ENCODE measurements at places on chromosomes 5 and 9.

GRCh38 chr9:87441251-87441650, 56.4 kb upstream of the DAPK1 start:
- DNase-seq: no peak

DNA sequence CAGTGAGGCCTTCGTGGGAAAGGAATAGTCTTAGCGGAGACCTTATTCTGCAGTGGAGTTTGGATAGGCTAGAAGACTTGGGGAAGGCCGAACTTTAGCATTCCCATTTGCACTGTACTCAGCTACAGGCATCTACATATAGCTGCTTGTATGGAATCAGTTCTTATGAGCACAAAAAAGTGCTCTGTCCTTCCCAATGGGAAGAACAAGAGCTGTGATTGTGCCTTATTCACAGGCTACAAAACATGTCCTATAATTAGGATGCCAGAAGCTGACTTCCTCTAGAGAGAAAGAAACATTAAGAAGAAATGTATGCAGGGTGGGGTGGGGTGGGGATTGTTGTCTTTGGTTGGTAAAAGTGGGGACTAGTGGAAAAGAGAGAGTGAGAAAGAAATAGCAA, 154.7 kb downstream of the ATP10B start:
- no peak for DNase-seq

DNA sequence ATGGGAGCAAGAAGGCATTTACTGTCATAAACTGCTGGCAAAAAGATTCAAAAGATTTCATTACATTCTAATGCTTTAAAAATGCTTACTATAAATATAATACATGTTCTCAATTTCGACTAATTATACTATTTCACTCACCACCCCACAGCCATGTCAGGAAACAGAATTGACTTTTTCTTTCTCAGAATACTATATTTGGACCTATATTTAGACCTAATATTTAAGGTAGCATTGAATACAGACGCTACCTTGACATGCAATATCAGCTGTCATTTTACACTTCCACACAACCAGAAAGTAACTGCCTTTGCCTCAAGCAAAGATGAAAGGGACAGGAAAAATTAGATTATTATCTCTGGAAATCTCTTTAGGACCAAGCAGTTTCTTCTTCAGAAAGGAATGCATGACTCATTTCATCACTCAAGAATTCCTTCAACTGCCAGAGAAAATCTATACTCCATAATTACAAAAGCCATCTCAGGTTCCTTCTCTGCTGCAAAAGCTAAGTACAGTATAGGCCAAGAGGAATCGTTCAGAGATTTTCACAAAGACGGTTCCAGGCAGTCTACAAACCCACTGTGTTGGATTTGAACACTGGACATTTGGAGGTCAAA, 11.8 kb upstream of the UBE2QL1 start:
- no peak for DNase-seq

DNA sequence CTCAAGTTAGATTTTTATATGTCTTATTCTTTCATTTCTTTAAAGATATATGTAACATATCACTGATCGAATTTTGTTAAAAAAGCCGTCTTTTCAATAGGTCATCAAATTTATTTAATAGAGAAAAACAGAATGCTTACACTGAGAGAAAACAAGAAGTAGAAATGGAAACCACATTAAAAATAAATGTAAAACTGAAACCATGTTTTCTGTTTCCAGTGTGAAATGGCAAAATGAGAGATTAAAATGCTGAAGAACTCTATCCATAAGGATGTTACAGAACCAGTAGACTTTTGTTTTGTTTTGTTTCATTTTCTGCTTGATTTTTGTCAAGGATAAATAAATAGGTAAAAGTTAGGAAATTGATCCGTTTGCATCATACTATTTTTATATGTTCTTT, 210.1 kb downstream of the PRDM9 start:
- no peak for DNase-seq

GRCh38 chr9:101578378-101578777, 16.4 kb downstream of the PPP3R2 start:
- DNase-seq: no peak

GRCh38 chr9:125088752-125089151, 54.6 kb downstream of the SCAI start:
- no peak for DNase-seq

- no peak for DNase-seq
Observed at GRCh38 chr9:88005240-88005639, 30.9 kb upstream of the CDK20 start.

DNA sequence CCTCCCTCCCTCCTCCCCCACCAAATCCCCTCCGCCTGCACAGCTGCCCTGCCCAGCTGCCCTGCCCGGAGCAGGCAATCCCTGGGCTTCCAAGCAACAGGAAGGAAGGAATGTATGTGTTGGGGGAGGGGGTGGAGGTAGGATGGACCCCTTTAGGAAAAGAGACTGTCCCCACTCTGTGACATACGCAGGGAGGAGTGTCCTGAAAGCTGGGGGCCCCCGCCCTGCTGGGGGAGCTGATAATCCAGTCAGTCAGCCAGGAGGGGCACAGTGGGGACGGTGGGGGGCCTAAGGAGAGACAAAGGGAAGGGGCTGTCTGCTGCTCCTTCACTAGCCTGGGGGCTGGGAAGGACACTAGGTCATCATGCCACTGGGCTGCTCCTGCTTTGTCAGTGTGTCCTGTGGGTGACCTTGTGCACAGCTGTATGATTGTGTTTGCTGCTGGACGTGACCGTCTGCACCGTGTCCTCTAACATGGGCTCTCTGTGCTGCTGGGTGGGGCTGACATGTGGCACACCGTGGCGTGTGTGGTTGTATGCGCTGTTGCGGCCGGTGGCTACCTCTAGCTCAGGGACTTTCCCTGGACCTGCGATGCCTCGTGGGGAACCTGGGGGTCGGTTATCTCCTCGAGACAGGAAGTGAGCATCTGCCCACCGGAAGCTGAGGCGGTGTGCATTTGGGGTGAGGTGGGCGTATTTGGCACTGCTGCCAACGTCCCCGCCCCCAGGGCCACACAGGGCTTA, 3.0 kb downstream of the N4BP3 start:
- no peak for DNase-seq

DNA sequence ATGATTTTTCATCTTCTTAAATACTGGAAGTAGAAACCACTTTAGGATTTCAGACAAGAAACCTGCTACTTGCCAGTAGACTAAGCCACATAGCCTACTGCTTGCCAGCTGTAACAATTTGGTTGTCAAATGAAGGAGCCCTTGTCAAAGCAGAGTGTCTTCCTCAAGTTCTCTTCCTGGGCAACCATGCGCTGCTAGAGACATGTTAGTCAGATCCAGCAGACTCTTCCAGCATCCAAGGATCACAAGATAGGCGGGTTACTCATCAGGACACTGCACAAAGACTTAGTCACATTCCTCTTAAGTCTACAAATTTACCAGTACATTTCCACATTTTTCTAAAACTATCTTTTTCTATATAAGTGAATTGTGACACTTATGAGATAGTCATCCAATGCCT, 24.4 kb downstream of the SKIC3 start:
- DNase-seq: no peak

DNA sequence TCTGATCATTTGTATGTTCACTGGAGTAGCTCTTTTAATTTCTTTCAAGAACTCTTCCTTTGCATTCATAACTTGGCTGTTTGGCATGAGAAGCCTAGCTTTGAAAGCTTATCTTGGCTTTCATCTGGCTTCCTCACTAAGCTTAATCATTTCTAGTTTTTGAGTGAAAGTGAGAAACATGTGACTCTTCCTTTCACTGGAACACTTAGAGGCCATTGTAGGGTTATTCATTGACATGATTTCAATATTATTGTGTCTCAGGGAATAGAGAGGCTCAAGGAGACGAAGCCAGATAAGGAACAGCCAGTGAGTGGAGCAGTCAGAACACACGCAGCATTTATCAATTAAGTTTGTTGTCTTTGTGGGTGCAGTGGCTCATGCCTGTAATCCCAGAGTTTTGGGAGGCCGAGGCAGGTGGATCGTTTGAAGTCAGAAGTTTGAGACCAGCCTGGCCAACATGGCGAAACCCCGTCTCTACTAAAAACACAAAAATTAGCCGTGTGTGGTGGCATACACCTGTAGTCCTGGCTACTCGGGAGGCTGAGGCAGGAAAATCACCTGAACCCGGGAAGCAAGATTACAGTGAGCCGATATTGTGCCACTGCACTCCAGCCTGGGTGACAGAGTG, 98.3 kb downstream of the UGCG start:
- DNase-seq: no peak

GRCh38 chr9:95229230-95229915, 88.1 kb downstream of the FANCC start:
- no peak for DNase-seq

DNA sequence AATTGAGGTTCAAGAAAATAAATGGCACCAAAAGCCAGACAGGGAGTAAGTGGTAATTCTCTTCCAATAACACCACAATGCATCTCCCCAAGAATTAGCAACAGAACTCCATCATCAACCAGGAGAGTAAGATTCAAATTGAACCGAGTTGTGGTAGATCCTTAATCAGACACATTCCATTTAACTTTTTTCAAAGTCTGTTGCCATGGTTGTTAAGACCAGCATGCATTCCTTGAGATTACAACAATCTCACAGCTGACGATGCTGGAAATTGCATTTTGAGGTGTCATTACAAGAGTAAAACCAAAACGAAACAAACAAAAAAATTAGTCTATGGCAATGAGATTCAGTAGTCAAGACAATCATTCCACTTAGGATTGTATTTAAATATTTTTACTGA, 78.9 kb upstream of the ZNF462 start:
- no peak for DNase-seq

- no peak for DNase-seq
Observed at GRCh38 chr5:4905674-4906520, 234.2 kb upstream of the ADAMTS16 start.

DNA sequence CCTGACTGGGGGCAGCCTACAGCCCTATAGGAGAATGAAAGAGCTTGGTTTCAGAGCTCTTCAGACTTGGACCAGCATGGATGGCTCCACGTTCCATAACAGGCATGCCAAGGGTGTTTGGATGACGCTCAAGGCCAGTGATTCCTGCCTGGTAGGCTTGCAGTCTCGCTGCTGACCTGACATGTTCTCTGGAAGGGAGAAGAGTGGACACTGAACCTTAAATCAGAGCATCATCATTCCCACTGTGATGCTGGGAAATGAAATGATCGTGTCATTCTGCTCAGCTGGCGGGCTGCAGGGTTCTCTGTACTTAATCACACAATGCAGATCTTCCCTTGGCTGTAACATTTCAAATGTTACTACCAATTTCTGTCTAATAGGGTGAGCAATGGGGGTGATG, 57.0 kb downstream of the CFAP90 start:
- DNase-seq: no peak

DNA sequence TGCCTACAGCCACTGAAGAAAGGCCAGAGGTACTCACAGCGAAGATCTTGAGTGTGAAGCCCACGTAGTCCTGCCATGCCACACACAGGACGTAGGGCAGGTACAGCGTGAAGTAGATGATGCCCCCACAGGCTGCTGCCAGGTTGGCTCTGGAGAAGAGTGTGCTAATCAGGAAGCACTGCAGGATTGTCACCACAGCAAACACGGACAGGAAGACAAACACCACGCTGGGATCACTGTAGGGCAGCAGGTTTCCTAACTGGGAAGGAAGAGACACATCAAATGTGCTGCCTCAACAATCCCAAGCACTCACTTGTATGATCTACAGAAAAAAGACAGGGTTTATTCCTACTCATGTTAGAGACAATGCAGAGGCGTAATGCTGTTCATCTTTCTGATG, 63.0 kb downstream of the NIPSNAP3B start:
- no peak for DNase-seq

DNA sequence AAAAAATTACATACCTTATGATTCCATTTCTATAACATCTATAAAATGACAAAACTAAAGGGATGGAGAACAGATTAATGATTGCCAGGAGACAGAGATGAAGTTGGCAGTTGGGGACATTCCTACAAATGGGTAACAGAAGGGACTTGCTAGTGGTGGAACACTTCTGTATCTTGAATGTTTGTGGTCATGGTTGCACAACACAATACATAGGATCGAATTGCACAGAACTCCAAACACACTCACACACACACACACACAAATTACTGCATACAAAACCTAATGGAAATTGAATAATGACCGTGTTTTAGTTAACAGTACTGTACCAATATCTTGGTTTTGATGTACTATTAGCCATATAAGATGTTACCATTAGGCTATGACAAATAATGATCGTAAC, 330.7 kb upstream of the POU5F2 start:
- DNase-seq: no peak

DNA sequence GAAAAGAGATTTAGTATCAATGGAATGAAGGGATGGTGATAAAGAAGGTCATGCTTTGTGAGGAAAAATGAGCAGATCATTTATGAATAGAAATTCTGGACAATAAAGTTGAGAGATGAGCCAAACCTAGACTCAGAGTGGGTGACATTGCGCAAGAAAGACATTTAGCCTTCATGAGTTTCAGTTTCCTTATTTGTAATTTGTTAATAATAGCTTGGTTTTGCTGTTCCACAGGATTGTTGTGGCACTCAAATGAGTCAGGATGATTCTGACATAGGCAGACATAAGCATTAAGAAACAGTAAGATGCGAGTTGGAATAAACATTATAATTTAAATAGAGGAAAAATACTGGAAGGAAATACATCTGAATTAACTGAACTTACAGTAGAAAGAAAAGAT, 34.8 kb downstream of the ITGA2 start:
- DNase-seq: no peak

DNA sequence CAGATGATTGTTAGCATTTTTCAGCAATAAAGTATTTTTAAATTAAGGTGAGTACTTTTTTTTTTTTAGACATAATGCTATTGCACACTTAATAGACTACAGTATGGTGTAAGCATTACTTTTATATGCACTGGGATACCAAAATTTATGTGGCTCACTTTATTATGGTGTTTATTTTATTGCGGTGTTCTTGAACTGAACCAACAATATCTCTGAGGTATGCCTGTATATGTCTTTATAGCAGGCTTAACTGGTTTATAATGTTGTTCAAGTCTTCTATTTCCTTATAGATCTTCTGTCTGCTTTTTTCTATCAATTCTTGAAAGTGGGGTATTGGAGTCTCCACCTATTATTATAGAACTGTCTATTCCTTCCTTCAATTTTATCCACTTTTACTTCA, 18.0 kb downstream of the ZBTB43 start:
- no peak for DNase-seq

DNA sequence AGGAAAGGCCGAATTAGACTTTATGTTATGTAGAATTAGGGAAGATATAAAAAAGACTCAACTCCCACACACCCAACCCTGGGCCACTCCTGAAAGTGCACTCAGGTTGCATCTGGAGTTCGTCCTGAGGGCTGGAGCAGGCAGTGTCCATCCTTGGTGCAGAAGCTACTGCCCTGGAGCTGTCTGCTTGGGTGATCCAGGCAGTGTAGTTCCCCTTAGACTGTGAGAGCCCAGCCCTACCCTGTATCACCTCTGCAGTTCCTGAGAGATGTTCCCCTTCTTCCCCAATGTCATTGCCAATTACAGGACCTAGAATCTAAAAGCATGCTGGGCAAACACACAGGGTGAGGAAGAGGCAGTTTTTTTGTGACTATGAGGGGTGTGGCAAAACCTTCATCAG, 368.3 kb upstream of the ST8SIA4 start:
- no peak for DNase-seq

DNA sequence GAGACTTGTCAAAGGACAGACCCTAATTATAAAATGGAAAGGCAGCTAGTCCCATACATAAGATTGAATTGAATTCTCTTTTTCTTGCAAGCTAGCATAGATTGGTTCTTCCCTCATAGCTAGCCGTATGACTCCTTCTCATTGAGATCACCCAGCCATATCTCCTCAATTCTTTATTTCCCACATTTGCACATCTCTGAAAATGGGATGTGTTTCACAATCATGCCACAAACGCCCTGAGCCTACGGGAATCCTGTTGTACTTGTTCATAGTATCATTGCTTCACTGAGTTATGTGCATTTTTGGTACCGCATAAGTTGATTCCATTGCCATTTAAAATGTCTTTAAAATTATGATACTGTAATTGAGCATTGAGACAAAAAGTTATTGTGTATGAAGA, 90.5 kb downstream of the PCSK1 start:
- DNase-seq: no peak

All from right renal pelvis (tissue), 4 donors.